Stimulated activated CD8-positive, alpha-beta memory T cell treated with anti-CD3 and anti-CD28 coated beads, Interleukin-7, amount 100 ng/mL, for 1 hour (primary cell): ENCODE measurements at places on chromosomes 3 and 15.

DNA sequence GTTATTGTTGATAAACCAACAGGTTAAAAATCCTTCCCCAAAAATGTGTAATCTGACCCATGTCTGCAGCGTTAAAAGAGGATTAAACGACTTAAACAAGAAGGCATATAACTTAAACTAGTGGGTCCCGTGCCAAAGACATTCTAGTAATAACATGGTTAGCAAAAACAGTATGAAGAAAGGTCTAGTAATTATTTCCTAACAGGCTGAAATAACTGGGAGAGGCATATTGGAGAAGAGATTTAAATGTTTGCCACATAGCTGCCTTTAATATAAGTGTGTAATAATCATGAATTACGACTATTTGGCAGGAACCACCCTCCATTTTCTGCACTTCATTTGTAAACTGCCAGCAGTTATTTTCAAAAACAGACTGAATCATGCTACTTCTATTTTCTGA is 67.7 kb upstream of the CSPG5 start:
- DNase-seq = no peak

- DNase-seq = no peak
Observed at GRCh38 chr15:85314146-85314545, 66.3 kb upstream of the AKAP13 start.

- DNase-seq = no peak
Observed at GRCh38 chr3:29183346-29184087, 97.4 kb upstream of the RBMS3 start.

- DNase-seq = no peak
Observed at GRCh38 chr3:19937459-19938294, 3.7 kb upstream of the EFHB start.

DNA sequence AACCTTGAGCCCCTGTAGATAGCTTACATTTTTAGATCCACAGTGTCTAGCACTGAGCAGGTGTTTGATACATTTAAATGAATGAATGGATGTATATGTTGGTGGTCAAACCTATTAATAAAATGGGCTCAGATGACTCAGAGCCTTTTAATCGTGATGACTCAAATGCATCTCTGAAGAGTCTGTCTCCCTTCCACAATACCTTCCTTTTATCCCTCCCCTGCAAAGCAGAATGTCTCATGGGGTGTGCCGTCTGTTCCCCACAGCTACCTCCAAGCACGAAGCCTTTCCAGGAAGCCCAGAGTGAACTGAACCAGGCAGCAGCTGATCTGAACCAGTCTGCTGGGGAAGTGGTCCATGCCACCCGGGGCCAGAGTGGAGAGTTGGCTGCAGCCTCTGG is 303.5 kb upstream of the TPM1 start:
- DNase-seq = no peak

- no peak for DNase-seq
Observed at GRCh38 chr15:74727727-74728126, 2.4 kb upstream of the CYP1A1 start.

DNA sequence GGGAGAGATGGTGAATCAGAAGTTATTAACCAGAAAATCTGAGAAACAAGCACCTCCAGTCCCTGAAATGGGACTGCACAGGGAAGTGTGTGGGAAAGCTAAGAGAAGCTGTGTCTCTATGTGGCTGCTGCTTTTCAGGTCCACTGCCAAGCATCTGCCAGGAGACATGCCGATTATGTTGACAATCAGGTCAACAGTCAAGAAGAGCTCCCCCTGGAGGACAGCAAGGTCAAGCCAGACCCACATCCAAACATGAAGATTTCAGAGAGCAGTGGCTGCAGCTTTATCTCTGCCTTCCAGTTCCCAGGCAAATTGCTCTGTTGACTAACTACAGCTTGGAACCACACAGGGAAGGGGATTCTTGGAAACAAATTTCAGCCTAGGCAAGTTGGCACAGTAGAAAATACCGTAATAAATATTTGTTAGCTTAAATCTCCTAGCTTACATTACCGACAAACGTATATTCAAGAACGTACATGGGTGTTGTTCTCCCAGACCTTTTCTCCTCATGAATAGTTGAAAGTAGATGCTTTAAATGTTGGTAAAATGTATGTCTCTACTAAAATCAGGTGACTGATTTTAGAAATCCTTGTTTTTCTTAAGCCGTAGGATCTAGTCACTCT is 394.5 kb upstream of the RARB start:
- DNase-seq = no peak

DNA sequence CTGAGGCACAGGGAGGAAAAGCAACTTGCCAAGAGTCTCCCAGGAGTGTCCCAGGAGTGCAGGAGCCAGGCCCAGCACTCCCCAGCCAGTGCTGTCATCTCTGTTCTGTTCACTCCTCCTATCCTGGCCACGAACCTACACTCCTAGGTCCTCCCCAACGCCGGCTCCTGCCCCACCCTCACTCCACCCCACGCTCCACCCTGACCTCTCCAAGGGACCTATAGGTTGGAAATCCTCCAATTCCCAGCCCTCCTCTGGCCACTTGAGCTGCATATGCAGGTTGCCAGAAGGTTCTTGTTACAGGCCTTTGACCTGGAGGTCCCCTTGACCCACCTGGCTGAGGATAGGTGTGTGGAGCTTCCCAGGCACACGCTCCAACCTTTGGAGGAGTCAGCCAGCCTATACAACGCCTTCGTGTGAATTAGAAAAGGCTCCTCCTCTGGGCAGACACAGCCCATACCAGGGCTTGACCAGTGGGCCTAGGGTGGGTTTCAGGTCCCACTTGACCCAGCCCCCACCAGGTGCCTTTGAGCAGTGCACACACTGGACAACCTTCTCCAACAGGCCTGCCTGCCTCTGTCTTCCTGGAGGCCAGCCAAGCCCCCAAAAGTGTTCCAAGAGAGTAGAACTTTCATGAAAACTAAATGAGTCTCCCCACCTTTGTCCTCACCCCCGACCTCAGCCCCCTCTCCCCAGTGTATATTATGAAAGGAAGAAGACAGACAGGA is 167.2 kb upstream of the TLE3 start:
- DNase-seq = no peak

DNA sequence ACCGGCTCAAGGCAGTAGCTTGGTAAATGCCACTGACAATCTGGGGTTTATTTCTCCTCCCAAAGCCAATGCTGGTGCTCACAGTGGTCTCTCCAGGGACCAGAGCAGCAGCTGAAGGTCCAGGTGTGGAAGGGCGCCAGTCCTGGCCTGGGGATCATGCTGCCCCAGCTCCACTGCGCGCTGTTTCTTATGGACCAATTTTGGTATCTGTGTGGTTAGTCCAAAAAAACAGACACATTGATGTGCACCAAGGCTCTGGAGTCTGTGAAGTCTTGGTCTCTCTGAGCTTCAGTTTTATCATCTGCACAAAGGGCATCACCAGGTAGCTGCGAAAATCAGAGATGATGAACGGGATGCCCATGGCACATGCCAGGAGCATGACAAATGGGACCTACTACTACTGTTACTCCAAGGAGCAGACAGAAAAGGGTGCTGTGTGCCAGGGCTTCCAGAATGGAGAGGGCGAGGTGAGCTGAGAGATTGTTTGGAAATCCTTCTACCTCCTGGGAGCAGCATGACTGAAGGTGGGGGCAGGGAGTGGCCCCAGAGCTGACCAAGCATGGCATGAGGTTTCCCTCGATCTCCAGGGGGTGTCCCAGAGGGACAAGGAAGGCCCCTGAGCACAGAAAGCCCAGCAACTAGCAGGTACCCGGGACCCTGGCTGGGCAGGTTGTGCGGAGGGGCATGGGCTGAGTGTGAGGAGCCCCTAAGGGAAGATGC is 134.3 kb upstream of the PRR20G start:
- no peak for DNase-seq

GRCh38 chr3:85208650-85209049 is 249.9 kb downstream of the CADM2 start:
- DNase-seq = no peak

GRCh38 chr15:74653426-74654102 is 37.9 kb downstream of the CLK3 start:
- DNase-seq = no peak

DNA sequence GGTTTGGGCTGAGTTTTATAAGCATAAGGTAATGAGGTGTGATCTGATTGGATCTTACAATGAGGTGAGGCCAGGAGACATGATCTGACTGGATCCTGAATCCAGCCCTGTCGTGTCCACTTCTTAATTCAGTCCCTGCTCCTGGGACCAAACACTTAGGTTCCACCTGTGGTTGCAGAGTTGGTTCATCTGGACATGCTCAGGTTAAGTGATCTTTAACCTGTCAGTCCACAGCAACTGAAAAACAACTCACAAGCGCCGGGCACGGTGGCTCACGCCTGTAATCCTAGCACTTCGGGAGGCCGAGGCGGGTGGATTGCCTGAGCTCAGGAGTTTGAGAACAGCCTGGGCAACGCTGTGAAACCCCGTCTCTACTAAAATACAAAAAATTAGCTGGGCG is 679.3 kb upstream of the ALCAM start:
- DNase-seq = no peak

DNA sequence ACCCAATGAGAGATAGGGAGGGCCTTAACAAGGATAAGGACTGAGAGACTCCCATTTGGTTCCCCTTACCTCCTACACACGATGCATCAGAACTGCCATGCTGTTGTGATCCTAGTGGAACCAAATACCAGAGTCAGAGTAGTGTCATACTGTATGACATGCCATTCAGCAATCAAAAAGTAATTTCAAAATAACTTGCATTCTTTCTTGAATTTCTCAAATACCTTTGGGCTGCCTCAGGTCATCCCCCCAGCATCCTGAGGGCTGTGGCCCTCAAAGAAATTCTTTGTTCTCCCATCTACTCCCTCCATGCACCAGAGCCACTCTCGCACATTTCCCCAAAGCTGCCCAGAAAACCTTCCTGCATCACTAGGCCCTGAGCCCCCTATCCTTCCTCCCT is 68.9 kb upstream of the PPP2R3A start:
- no peak for DNase-seq

- DNase-seq = no peak
Observed at GRCh38 chr3:43221076-43221475, 65.3 kb upstream of the SNRK start.

DNA sequence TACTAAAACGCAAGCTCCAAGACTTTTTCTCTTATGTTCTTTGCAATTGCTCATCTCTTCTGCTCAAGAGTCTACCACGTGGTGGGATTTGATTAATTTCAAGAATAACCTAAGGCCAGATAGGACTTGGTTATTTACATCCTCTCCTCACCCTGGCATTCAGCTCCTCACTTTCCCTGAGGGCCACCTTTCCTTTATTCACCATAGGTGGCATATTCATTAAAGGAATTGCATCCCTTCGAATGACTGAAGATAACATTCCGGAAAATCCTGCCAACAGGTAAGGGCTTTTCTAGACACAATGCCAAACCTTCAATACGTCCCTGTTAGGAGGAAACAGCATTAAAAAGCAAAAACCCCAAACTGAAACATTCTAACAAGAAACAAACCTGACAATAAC is 220.0 kb upstream of the KBTBD8 start:
- DNase-seq = no peak

DNA sequence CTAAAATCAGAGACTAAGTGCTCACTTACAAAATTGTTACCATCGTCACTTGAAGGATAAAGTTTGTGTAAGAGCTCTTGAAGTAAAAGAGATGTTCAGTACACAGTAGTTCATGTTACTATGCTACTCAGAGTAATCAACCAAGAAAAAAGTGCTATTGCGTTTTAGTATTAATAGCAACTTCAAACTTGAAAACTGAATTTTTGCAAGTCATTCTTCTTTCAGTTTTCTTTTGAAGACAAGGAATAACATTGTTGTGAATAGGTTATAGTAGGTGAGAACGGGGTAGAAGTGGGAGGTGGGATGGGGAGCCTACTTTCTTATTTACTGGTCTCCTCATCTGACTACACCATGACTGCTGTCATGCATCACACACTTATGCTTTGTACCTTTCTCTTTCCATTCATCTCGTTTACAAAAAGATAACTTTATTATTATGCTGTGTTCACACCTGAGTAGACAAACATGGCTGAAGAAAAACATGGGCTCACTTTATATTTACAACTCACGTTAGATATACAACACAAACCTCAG is 39.3 kb upstream of the P3H2 start:
- DNase-seq = no peak

GRCh38 chr3:189635339-189635738 is 4.2 kb downstream of the TP63 start:
- no peak for DNase-seq

DNA sequence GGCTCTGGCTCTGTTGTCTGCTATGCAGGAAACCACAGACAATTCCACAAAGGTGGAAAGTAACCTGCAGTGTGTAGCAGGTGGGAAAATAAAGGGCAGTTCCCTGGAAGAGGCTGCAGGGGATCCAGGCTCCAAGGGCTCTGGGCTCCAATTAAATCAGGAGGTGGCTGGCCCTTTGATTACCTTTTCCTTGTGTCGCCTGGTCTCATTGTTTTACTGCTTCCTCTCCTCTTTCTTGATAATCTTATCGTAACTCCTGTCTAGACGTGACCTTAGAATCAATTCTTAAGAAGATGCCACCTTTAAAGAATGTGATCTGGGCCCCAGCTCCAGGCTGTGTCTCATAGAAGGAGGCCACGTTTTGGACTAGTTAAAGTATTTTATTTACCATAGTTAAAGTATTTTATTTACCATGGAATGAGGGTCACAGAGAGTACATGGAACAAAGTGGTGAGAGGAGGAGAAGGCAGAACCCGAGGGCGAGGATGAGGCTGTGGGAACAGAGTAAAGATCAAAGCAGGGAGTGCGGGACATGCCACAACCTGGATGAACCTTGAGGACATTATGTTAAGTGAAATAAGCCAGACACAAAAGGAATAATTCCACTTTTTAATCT is 237.5 kb upstream of the STT3B start:
- DNase-seq = no peak

GRCh38 chr15:100385300-100386050 is 43.7 kb upstream of the ADAMTS17 start:
- no peak for DNase-seq

DNA sequence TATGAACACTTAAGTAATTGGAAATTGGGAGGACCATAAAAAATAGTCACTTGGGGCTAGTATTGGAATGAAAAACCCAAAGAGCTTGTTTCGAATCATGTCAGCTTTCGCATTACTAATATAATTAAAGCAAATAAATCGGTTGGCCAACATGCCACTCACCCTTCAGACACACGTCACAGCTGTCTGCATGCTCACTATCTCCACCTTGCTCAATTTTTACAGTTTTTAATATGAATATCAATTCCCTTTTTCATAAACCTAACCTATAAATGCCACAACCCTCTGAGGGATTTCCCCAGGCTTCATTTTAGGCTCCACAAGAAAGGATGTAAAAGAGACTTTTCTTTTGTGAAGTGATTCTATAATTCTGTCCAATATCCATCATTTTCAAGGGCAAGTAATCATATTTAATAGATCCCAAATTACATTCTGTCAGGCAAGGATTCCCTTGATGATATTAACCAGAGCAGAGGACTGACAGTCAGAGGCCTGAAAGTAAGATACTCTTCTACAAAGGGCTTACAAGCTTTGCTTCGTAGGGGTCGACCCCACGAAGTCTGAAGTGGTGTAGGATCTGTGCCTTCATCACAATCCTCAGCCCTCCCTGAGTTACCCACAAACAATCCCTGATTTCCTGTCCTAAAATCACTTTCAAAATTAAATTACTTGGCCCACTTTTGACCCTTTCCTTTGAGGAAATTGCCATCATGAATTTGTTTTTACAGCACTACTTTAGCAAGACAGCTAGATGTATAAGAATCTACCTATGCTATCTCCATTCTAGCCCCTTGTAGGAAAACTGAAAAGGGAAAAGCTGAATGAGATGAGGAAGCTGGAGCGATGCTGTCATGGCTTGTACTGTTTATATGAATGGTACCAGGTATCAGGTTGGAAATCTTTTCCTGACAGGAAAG is 44.5 kb downstream of the NANOGP8 start:
- no peak for DNase-seq

GRCh38 chr3:69079269-69080159 is 651 bp downstream of the UBA3 start:
- no peak for DNase-seq

- no peak for DNase-seq
Observed at GRCh38 chr3:148992027-148992634, 791 bp downstream of the GYG1 start.
